ENCODE measurements at places on chromosomes 12 and 14. TPM values are rescaled to one million over a fixed set of nuclear protein-coding genes. Genes with fewer than 3 reads are reported as not detected.

Gene PGAM5
- total RNA-seq = 121 TPM

Gene SLC2A3
- total RNA-seq = 140 TPM

Gene ATP5F1B
- total RNA-seq = 1,519 TPM

Gene KERA
- total RNA-seq = not detected

Gene IL31
- not detected for total RNA-seq

Gene CD163L1
- total RNA-seq = 1.3 TPM

Gene SIRT4
- 2.5 TPM for total RNA-seq

Gene PACS2
- 20.8 TPM for total RNA-seq

Gene DAO
- not detected for total RNA-seq

GRCh38 chr14:67010602-67011001, 178.6 kb upstream of the GARIN2 start:
- H3K4me1 ChIP-seq = no peaks in the 10 kb centered on the region
- no peak overlapping the region for H3K4me3 ChIP-seq
- no peaks in the 10 kb centered on the region for H3K27me3 ChIP-seq
- no peak overlapping the region for H3K27ac ChIP-seq
- no peaks in the 10 kb centered on the region for H3K36me3 ChIP-seq

GRCh38 chr14:55438066-55438683, 2.2 kb downstream of the TBPL2 start:
- H3K4me1 ChIP-seq = peaks cover 4% of the 10 kb centered on the region
- H3K27ac ChIP-seq = no peak overlapping the region
- DNase-seq = peak; percentile 27
- H3K27me3 ChIP-seq = peaks cover 4% of the 10 kb centered on the region
- no peak overlapping the region for H3K4me3 ChIP-seq

- DNase-seq = no peak
- no peak overlapping the region for H3K27ac ChIP-seq
- H3K4me3 ChIP-seq = no peak overlapping the region
- H3K36me3 ChIP-seq = peaks cover 91% of the 10 kb centered on the region
- H3K27me3 ChIP-seq = no peaks in the 10 kb centered on the region
These were observed 52.2 kb downstream of the DYNC1H1 start for GRCh38 chr14:102016420-102017090.

DNA sequence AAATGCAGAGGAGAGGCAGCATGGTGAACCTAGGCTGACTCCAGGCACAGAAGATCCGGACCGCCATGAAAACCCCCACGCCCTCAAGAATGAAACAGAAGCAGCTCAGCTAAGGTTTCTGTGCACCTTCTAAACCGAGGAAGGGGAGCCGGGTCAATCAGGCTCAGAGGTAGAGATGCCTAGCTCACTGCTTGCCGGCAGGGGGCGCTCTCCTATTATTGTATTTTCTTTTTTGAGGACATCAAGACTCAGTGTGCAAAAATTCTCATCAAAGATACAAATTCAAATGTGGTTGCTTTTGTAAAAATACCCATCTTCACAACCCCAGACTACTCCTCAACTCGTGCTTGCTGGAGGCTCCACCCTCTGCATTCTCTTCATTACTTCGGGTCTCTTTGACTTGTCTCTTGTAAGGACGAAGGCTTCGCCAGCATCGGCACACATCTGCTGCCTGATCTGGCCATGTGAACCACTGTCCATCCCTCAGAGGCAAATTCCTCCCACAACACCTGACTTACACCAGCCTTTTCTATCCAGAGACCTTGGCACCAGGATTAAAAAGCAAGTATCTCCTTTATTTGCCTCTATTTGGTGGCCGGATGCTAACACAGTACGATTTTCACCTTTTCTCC, 33.4 kb upstream of the RNASE3 start:
- H3K36me3 ChIP-seq = no peaks in the 10 kb centered on the region
- H3K4me1 ChIP-seq = peaks cover 4% of the 10 kb centered on the region
- no peak overlapping the region for H3K4me3 ChIP-seq
- H3K27me3 ChIP-seq = no peaks in the 10 kb centered on the region
- H3K27ac ChIP-seq = no peak overlapping the region

DNA sequence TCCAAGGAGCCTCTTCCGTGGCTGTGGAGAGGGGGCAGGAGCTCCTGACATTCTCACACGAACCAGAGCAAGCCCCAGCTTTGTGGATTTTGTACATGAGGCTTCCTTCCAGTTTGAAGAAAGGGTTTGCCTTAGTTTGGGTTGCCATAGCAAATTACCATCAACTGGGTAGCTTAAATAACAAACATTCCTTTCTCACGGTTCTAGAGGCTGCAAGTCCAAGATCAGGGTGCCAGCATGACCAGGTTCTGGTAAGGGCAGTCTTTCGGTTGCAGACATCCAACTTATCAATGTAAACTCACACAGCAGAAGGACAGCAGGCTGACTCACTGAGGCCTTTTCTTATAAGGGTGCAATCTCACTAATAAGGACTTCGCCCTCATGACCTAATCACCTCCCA, 25.9 kb upstream of the STAB2 start:
- H3K4me3 ChIP-seq = no peak overlapping the region
- H3K4me1 ChIP-seq = no peaks in the 10 kb centered on the region
- DNase-seq = no peak
- no peaks in the 10 kb centered on the region for H3K36me3 ChIP-seq

DNA sequence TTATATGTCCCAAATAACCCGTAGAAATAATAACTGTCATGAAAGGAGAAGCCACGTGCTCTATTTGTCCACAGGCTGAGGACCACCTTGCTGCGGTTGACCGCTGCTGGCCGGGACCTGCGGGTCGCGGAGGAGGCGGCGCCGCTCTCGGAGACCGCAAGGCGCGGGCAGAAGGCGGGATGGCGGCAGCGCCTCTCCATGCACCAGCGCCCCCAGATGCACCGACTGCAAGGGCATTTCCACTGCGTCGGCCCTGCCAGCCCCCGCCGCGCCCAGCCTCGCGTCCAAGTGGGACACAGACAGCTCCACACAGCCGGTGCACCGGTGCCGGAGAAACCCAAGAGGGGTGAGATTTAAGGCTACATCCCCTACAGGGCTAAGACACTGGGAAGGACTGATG, 21.0 kb downstream of the RPGRIP1 start:
- H3K36me3 ChIP-seq = no peaks in the 10 kb centered on the region
- no peak overlapping the region for H3K27ac ChIP-seq
- H3K4me3 ChIP-seq = no peak overlapping the region

- no peaks in the 10 kb centered on the region for H3K27me3 ChIP-seq
- H3K36me3 ChIP-seq = no peaks in the 10 kb centered on the region
- H3K4me3 ChIP-seq = no peak overlapping the region
- H3K4me1 ChIP-seq = no peaks in the 10 kb centered on the region
- H3K27ac ChIP-seq = no peak overlapping the region
- DNase-seq = peak; percentile 44
These were observed 94.4 kb upstream of the PLEKHG7 start for GRCh38 chr12:92608151-92609091.

DNA sequence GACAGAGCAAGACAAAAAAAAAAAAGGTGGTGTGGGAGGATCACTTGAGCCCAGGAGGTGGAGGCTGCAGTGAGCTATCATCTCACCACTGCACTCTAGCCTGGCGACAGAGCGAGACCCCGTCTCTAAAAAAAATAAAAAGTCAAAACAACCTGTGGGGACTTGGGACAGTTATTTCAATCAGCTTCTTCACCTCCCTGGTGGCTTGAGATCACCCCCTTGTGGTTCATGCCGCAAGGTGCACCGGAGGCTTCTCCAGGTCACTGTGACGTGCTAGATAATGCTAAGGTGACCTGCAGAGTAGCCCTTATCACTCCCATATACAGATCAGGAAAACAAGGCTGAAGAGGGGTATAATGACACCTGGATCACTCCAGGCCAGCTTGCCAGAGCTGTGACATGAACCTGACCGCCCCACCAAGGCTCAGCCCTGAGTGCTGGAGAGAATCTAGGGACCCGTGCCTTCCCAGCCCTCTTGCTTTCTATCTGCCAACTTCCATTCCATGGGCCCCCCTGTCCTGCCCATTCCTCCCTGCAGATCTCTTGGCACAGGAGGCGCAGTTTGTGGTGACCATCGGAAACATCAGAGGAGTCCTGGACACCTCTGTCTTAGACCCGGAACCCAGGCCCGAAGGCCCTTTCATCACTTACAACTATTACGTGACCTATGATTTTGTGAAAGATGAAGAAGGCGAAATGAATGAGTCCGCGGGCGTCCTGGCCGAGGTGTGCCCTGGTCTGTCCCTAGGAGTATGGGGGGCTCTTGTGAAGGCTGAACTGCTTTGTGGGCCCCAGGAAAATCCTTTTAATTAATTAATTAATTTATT, 8.1 kb downstream of the LRRC43 start:
- no peaks in the 10 kb centered on the region for H3K27me3 ChIP-seq
- no peaks in the 10 kb centered on the region for H3K36me3 ChIP-seq
- no peak overlapping the region for H3K27ac ChIP-seq
- H3K4me1 ChIP-seq = peaks cover 8% of the 10 kb centered on the region
- H3K4me3 ChIP-seq = no peak overlapping the region

DNA sequence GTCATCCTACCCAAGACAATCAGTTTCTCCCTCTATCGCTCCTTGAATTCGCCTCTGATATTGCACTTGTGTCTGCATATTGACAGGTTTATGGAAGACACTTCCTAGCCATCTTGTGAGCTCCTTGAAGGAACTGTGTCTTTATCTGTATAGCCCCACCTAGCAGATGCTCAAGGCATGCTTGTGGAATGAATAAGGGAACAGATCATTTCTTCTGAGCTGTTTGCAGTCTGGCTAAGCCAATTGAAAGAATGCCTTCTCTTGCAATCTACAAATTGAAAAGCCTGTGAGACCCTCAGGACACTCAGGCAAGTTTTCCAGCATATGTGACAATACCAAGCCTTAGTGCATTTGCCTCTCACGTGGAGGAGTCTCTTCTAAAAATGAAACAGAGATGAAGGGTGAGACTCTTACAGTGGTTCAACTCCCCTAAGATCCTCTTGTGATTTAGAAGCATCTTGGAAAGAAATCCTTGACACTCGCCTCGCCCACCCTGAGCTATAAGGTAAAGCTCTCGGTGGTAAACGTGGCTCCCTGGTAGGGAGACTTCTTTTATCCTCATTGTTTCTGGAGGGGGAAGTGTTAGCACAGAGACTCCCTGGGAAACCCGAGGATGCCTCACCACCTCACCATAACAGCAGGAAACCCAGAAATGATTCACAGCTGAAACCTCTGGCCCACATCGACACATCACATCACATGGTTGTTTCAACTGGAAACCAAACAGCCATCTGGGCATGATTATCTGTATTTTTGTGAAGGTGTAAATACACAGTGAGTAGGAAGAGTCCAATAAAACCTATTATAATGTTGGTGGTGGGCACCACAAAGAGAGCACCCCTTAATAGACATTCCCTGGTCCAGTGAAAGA, 112.3 kb upstream of the BCL2L14 start:
- no peak overlapping the region for H3K27ac ChIP-seq
- H3K36me3 ChIP-seq = no peaks in the 10 kb centered on the region
- peaks cover 30% of the 10 kb centered on the region for H3K27me3 ChIP-seq
- H3K4me3 ChIP-seq = no peak overlapping the region

GRCh38 chr12:45615268-45615667, 114.2 kb upstream of the ARID2 start:
- no peak for DNase-seq
- H3K27me3 ChIP-seq = peaks cover 9% of the 10 kb centered on the region
- H3K36me3 ChIP-seq = no peaks in the 10 kb centered on the region
- H3K4me3 ChIP-seq = no peak overlapping the region

DNA sequence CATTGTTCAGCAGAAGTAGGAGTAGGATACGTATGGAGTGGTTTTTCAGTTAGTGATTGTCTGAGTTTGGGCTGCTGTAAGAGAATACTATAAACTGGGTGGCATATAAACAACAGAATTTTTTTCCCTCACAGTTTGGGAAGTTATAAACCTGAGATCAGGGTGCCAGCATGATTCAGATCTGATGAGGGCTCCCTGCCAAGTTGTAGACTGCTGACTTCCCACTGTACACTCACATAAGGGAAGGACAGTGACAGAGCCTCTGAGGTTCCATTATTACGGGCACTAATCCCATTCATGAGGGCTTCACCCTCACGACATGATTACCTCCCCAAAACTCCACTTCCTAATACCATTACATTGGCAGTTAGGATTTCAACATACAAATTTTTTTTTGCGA, 50.7 kb downstream of the ACSM4 start:
- H3K4me3 ChIP-seq = no peak overlapping the region
- DNase-seq = no peak
- no peaks in the 10 kb centered on the region for H3K36me3 ChIP-seq
- no peaks in the 10 kb centered on the region for H3K4me1 ChIP-seq

DNA sequence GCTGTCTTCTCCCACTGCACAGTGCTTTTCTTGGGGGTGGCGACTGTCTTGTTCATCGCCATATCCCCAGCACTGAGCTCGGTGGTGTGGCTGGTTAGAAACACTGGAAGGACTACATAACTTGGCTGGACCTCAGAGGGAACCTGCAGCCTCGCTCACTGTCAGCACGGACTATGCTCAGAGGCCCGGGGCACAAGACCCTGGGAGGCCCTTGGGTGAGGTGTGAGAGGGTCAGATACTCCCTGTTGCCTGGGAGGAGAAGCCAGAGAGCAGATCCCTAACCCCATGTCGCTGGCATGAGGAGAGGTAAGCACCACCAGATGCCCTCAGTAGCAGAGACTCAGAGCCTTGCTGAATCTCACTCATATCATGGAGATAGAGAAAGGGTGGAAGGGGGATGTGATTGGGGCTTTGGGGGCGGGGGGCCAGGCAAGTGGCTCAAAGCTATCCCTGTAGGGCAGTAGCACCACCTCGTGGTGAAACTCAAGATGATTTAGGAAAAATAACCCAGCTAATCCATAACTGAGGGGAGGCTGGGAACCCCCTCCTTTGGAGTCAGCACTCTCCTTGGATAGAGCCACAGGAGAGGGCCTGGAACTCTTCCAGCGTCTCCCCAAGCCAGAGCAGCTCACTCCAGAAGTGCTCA, 18.7 kb upstream of the HDAC7 start:
- H3K4me3 ChIP-seq = no peak overlapping the region
- H3K4me1 ChIP-seq = peaks cover 25% of the 10 kb centered on the region
- peaks cover 2% of the 10 kb centered on the region for H3K27me3 ChIP-seq
- peak; percentile 78 for DNase-seq
- H3K36me3 ChIP-seq = no peaks in the 10 kb centered on the region
- H3K27ac ChIP-seq = no peak overlapping the region

GRCh38 chr12:45281994-45282393, 66.1 kb downstream of the ANO6 start:
- no peak overlapping the region for H3K27ac ChIP-seq
- H3K27me3 ChIP-seq = no peaks in the 10 kb centered on the region
- H3K36me3 ChIP-seq = peaks cover 2% of the 10 kb centered on the region
- no peak for DNase-seq

DNA sequence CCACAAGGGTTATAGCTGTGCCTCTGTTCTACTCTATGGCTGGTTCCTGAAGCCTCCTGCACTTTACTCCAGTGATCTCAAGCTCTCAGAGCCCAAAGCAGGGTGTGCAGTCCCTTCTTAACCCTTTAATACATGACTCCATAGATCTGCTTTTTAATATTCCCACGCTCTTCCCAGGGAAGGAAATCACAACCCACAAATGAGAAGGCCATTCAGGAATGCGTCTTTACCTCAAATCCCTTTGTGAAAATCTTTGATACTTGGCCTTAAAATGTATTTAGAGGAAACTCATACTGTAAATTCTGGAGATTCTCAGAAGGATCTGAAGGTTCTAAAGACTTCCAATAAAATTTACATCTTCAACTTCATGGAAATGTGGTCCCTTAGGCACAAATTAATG, 17.0 kb downstream of the NID2 start:
- no peaks in the 10 kb centered on the region for H3K36me3 ChIP-seq
- DNase-seq = no peak
- H3K4me1 ChIP-seq = no peaks in the 10 kb centered on the region
- H3K27ac ChIP-seq = no peak overlapping the region

GRCh38 chr14:32217301-32217700, 14.2 kb upstream of the RNU6-8 start:
- no peaks in the 10 kb centered on the region for H3K4me1 ChIP-seq
- H3K27me3 ChIP-seq = no peaks in the 10 kb centered on the region
- DNase-seq = no peak
- no peaks in the 10 kb centered on the region for H3K36me3 ChIP-seq
- H3K27ac ChIP-seq = no peak overlapping the region
- H3K4me3 ChIP-seq = no peak overlapping the region
